Caudate nucleus (tissue), 63 donors: ENCODE measurements at places on chromosomes 7 and 10.

- DNase-seq = no peak
Observed at GRCh38 chr10:13758312-13758711, 171.5 kb downstream of the PRPF18 start.

- DNase-seq = no peak
Observed at GRCh38 chr10:86372784-86373239, 6.2 kb upstream of the GRID1 start.

- DNase-seq = no peak
Observed at GRCh38 chr7:37394158-37394557, 54.5 kb downstream of the ELMO1 start.

- no peak for DNase-seq
Observed at GRCh38 chr10:51109801-51110533, 35.7 kb downstream of the PRKG1 start.

- DNase-seq = no peak
Observed at GRCh38 chr10:14507176-14507575, 176.5 kb upstream of the FRMD4A start.

GRCh38 chr10:78304091-78305045 lies 270.7 kb downstream of the RPS24 start:
- no peak for DNase-seq

- no peak for DNase-seq
Observed at GRCh38 chr7:135333200-135333599, 99.6 kb downstream of the STRA8 start.

DNA sequence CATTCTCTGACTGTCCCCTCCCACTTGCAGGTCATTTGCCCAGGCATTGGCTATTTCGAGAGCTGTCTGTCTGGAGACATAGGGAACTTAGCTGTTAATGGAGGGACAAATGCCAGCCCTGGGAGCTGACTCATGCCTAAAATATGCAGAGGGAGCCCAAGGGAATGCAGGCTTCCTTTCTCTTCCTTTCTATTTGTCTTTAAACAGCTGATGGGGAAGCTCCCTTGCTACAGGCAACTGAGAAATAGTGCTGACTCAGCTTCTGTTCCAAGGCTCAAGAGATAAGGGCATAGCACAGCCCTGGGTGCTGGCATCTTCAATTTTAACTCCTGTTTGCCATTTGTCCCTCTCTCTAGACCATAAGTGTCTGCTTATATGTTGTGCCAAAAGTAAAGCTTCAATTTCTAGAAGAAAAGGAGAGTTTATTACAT lies 82.7 kb upstream of the C1GALT1 start:
- DNase-seq = no peak
